Endothelial cell of umbilical vein (primary cell): ENCODE measurements at places on chromosomes 4 and X. TPM values are rescaled to one million over a fixed set of nuclear protein-coding genes. Genes with fewer than 3 reads are reported as not detected.
A peak's percentile ranks its signal among the peaks of the same experiment; 100 is the strongest.

GRCh38 chr4:105741548-105741947 is 33.0 kb downstream of the GSTCD start:
- H3K27me3 ChIP-seq, result no peaks in the 10 kb centered on the region
- H3K4me3 ChIP-seq, result no peak overlapping the region
- no peak overlapping the region for H3K27ac ChIP-seq
- peak; percentile 16 for DNase-seq
- no peaks in the 10 kb centered on the region for H3K4me1 ChIP-seq

GRCh38 chrX:66002824-66003680 is 36.8 kb downstream of the VSIG4 start:
- no peak for DNase-seq
- H3K4me3 ChIP-seq, result no peak overlapping the region
- no peaks in the 10 kb centered on the region for H3K36me3 ChIP-seq
- H3K4me1 ChIP-seq, result no peaks in the 10 kb centered on the region
- no peak overlapping the region for H3K27ac ChIP-seq

- no peaks in the 10 kb centered on the region for H3K36me3 ChIP-seq
- no peak overlapping the region for H3K4me3 ChIP-seq
- H3K27me3 ChIP-seq, result no peaks in the 10 kb centered on the region
- no peak for DNase-seq
- no peaks in the 10 kb centered on the region for H3K4me1 ChIP-seq
Measured at GRCh38 chr4:9825049-9825448, 43.6 kb downstream of the DRD5 start.

DNA sequence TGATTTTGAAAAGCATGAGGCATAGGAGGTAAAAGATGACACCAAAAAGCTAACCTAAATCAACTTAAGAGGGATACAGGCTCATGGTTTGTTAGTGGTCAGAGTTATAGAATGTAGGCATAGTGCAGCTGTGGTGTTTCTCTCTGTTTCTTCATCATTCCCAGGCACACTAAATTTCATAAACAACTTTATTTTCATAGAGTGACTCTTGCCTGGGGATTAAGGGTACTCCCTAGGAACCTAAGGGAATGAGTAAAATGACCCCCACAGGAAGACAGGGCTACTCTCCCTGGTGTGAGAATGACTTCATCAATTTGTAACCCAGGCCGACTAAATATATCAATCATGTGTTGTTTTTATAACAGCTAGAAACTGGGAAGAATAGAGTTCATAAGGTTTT is 11.1 kb downstream of the FABP2 start:
- peak; percentile 65 for DNase-seq
- no peaks in the 10 kb centered on the region for H3K36me3 ChIP-seq
- peaks cover 10% of the 10 kb centered on the region for H3K27me3 ChIP-seq
- H3K27ac ChIP-seq, result no peak overlapping the region
- H3K4me1 ChIP-seq, result no peaks in the 10 kb centered on the region
- H3K4me3 ChIP-seq, result no peak overlapping the region

DNA sequence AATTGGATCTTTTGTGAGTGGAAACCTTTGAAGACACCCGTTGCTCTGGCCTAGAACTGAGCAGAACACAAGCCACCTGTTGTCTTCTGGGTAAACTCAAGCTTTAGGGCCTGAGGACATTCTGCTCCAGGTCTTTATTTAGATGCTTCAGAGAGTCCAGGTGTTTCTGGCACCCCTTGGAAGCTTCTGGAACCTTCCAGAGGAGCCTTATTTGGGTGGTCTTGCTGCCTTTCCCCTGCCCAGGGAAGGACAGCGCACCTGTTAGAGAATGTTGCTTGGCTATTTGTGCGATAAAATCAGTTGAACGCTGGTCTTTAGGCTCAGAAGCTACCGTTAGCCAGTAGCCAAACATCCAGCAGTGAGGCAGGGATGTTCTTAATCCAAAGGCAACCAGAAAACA is 3.0 kb downstream of the ZNF275 start:
- no peaks in the 10 kb centered on the region for H3K36me3 ChIP-seq
- H3K4me3 ChIP-seq, result no peak overlapping the region
- H3K27ac ChIP-seq, result no peak overlapping the region
- no peak for DNase-seq

- DNase-seq, result no peak
- no peaks in the 10 kb centered on the region for H3K36me3 ChIP-seq
- no peak overlapping the region for H3K27ac ChIP-seq
Measured at GRCh38 chr4:7279902-7280301, 87.6 kb downstream of the SORCS2 start.

GRCh38 chr4:174037631-174038030 is 245.8 kb downstream of the FBXO8 start:
- H3K4me1 ChIP-seq, result no peaks in the 10 kb centered on the region
- H3K36me3 ChIP-seq, result no peaks in the 10 kb centered on the region
- no peak overlapping the region for H3K4me3 ChIP-seq
- H3K27ac ChIP-seq, result no peak overlapping the region
- no peaks in the 10 kb centered on the region for H3K27me3 ChIP-seq

Gene LUZP4
- total RNA-seq, result not detected in 2 replicates

Gene FGB
- not detected in 2 replicates for total RNA-seq
